CD8-positive, alpha-beta memory T cell (primary cell): ENCODE measurements at places on chromosomes 2 and 18. TPM values are rescaled to one million over a fixed set of nuclear protein-coding genes. Genes with fewer than 3 reads are reported as not detected.

The ITGA4 gene
- total RNA-seq, result 142 TPM

The GPR75 gene
- total RNA-seq, result 2.0 TPM

The TWIST2 gene
- total RNA-seq, result not detected

The PCARE gene
- not detected for total RNA-seq

The TUBB8B gene
- not detected for total RNA-seq

The LOXL3 gene
- 0.77 TPM for total RNA-seq

The RNPEPL1 gene
- 61.1 TPM for total RNA-seq

DNA sequence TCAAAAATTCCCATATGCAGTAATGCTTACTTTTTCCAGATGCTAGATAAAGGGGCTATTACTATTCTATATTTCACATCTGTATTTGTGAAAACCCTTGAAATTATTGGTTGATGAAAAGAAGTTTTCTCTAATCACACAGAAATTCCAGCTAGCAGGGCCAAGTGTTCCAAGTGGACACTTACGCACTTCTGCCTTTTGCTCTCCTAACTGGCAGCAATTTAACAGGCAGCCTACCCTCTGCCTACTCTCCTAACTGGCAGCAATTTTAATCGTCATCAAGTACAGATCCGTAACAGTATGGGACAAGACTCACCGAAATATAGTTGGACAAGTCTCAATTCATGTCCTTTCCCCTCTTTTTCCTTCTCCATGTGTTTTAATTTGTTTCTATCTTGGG, 12.0 kb downstream of the LRRC30 start:
- H3K4me1 ChIP-seq, result no peaks in the 10 kb centered on the region
- no peaks in the 10 kb centered on the region for H3K36me3 ChIP-seq
- DNase-seq, result no peak
- no peak overlapping the region for H3K4me3 ChIP-seq
- H3K27me3 ChIP-seq, result no peaks in the 10 kb centered on the region

- H3K4me1 ChIP-seq, result no peaks in the 10 kb centered on the region
- no peak overlapping the region for H3K4me3 ChIP-seq
- no peak overlapping the region for H3K27ac ChIP-seq
- H3K36me3 ChIP-seq, result no peaks in the 10 kb centered on the region
- DNase-seq, result no peak
These were observed 152.4 kb downstream of the LRRC30 start for GRCh38 chr18:7383002-7383980.

DNA sequence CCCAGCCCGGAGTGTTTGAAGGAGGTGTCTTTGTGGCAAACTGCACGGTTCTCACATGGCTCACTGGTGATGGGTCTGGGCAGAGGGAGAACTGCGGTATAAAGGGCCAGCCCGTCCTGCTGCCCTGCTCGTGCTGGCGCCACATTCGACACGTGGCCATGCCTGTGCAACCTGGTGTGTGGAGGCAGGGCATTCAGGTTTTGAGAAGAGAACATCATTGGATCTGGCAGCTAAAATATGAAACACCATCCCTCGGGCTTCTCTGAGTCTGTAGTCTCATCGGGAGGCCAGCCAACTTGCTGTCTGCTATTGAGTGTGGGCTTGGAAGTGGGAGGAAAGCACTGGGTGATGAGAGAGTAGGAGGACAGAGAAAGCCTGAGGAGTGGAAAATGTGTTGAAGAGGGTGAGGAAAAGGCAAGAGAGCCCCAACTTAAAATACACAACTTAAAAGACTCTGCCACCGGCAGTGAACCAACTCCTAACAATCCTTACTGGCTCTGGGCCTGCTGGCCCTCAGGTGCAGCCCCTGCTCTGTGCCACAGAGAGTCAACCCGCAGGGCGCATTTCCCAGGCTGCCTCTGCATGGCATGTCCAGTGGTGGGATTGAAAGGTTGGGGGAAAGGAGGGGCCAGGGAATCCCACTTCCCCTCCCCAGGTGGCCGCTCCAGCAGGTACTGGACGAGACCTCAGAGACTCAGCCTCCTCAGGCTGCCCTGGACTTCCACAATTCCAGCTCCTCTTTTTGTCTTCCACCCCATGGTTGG, 112.7 kb upstream of the DLX2 start:
- H3K36me3 ChIP-seq, result no peaks in the 10 kb centered on the region
- no peak overlapping the region for H3K27ac ChIP-seq
- H3K27me3 ChIP-seq, result no peaks in the 10 kb centered on the region
- H3K4me1 ChIP-seq, result peaks cover 15% of the 10 kb centered on the region
- DNase-seq, result no peak
- H3K4me3 ChIP-seq, result no peak overlapping the region

DNA sequence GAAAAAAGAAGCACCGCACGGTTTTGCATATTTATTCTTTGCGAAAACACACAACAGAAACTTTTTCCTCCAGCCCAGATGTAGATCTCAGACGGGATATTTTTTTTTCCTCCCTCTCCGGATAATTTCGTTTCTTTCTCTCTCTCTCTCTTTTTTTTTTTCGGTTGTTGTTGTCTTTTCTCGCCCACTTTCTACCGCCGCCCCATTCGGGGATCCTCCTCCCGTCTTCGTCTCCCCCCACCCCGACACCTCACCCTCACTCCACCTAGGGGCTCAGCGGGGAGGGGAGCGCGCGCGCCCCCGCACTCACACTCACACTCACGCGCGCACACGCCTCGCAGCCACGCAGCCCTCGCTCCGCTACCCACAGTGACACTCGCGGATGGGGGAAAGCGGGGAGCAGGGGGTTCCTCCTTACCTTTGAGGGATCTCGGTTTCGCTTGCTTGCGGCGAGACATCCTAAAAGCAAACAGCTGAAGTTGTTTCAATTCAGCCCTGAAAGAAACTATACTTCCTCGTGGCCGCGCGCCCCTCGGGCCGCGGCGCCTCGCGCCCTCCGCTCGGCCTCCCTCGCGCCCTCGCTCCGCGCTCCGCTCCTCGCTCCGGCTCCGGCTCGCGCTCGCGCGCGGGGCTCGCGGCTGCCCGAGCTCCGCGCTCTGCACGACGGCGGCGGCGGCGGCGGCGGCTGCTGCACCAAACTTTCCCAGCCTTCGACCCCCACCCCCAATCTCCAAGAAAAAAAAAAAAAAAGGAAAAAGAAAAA, 1.3 kb downstream of the ZNF521 start:
- no peak overlapping the region for H3K27ac ChIP-seq
- H3K4me1 ChIP-seq, result peaks cover 10% of the 10 kb centered on the region
- peak overlapping the region; percentile 35 for H3K4me3 ChIP-seq
- no peaks in the 10 kb centered on the region for H3K36me3 ChIP-seq
- H3K27me3 ChIP-seq, result peaks cover 20% of the 10 kb centered on the region

GRCh38 chr2:197200051-197200761, 110.4 kb downstream of the ANKRD44 start:
- peaks cover 93% of the 10 kb centered on the region for H3K4me1 ChIP-seq
- no peak for DNase-seq
- peak overlapping the region; percentile 41 for H3K27ac ChIP-seq
- peak overlapping the region; percentile 35 for H3K4me3 ChIP-seq
- H3K36me3 ChIP-seq, result no peaks in the 10 kb centered on the region

- H3K36me3 ChIP-seq, result no peaks in the 10 kb centered on the region
- no peak for DNase-seq
- H3K4me3 ChIP-seq, result no peak overlapping the region
- no peaks in the 10 kb centered on the region for H3K4me1 ChIP-seq
- no peaks in the 10 kb centered on the region for H3K27me3 ChIP-seq
- H3K27ac ChIP-seq, result no peak overlapping the region
These were observed 158.0 kb upstream of the RAB6C start for GRCh38 chr2:129821445-129821844.

DNA sequence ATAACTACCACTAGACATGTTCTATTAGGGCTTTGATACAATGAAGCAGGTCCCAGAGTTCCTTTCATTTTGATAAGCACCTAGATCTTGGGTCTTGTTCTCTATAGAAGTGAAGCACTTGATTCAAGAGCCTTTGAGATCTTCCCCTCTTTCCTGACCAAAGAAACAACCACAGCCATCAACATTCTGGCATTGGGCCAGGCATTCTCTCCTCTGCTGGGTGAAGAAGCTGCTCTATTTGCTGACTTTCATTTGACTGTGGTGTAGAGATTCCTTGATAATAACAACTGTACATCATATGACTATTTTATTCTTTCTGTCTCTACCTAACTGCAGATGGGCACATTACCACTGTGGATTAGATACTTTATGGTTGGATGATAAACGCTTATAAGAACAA, 96.6 kb upstream of the LYPD1 start:
- no peaks in the 10 kb centered on the region for H3K4me1 ChIP-seq
- no peaks in the 10 kb centered on the region for H3K27me3 ChIP-seq
- DNase-seq, result no peak

GRCh38 chr2:52613064-52613463, 1154.5 kb upstream of the CHAC2 start:
- H3K4me1 ChIP-seq, result no peaks in the 10 kb centered on the region
- no peak overlapping the region for H3K27ac ChIP-seq
- H3K36me3 ChIP-seq, result no peaks in the 10 kb centered on the region
- H3K4me3 ChIP-seq, result no peak overlapping the region

DNA sequence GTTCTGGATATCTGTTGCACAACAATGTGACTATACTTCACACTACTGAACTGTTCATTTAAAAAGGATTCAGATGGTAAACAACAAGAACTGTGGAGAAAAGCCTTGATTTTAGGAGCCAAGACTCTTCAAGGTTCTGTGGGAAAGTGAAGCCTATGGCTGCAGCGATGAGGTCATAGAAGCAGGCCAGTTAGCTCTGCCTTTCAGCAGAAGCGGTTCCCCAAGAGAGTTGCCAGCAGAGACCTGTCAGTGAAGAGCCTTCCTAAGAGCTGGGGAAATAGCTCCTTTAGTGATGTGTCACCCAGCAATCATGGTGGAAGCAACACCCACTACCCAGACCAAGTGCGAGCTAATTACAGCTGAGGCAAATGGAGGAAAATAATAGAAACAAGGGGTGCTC, 346.5 kb upstream of the ETAA1 start:
- DNase-seq, result no peak
- no peak overlapping the region for H3K27ac ChIP-seq
- H3K36me3 ChIP-seq, result no peaks in the 10 kb centered on the region
- no peaks in the 10 kb centered on the region for H3K27me3 ChIP-seq
- H3K4me1 ChIP-seq, result no peaks in the 10 kb centered on the region

- H3K27ac ChIP-seq, result no peak overlapping the region
- no peaks in the 10 kb centered on the region for H3K36me3 ChIP-seq
- DNase-seq, result no peak
These were observed 96.4 kb downstream of the EN1 start for GRCh38 chr2:118750959-118751565.

GRCh38 chr2:169715379-169716237, 18.0 kb upstream of the KLHL23 start:
- no peak for DNase-seq
- no peak overlapping the region for H3K27ac ChIP-seq
- H3K4me1 ChIP-seq, result no peaks in the 10 kb centered on the region
- no peak overlapping the region for H3K4me3 ChIP-seq
- no peaks in the 10 kb centered on the region for H3K36me3 ChIP-seq

- no peak for DNase-seq
- no peaks in the 10 kb centered on the region for H3K27me3 ChIP-seq
- H3K27ac ChIP-seq, result no peak overlapping the region
These were observed 245.5 kb upstream of the KCNJ3 start for GRCh38 chr2:154452906-154453493.

DNA sequence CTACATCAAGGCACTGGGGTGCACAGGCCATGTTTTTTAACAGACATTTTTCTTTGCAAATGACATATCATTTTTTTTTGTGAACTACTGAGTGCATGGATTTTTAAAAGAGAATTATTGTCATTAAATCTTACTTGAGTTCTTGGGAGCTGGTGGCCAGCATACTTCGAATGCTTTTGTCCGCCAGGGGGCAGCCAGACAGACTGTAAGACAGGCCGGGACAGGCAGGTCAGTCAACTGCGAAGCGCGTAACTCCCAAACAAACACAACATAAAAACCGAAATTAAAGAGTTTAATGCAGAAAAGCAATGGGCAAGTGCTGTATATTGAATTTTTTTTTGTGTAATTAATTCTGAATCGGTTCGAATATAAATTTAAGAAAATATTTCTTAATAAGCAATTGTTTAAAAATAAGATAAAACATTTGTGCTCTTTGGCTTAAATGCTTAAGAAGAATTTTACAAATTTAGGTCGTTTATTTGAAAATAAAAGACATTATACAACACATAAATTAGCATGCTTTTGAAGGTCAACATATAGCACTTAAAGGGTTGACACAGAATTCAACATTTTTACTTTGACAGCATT, 142.2 kb upstream of the PXDN start:
- no peak for DNase-seq
- H3K4me3 ChIP-seq, result no peak overlapping the region
- H3K27me3 ChIP-seq, result no peaks in the 10 kb centered on the region

- no peak overlapping the region for H3K4me3 ChIP-seq
- no peak for DNase-seq
- H3K36me3 ChIP-seq, result no peaks in the 10 kb centered on the region
- no peaks in the 10 kb centered on the region for H3K27me3 ChIP-seq
- H3K4me1 ChIP-seq, result no peaks in the 10 kb centered on the region
- no peak overlapping the region for H3K27ac ChIP-seq
These were observed 164.9 kb downstream of the RDH14 start for GRCh38 chr2:18395555-18395954.

DNA sequence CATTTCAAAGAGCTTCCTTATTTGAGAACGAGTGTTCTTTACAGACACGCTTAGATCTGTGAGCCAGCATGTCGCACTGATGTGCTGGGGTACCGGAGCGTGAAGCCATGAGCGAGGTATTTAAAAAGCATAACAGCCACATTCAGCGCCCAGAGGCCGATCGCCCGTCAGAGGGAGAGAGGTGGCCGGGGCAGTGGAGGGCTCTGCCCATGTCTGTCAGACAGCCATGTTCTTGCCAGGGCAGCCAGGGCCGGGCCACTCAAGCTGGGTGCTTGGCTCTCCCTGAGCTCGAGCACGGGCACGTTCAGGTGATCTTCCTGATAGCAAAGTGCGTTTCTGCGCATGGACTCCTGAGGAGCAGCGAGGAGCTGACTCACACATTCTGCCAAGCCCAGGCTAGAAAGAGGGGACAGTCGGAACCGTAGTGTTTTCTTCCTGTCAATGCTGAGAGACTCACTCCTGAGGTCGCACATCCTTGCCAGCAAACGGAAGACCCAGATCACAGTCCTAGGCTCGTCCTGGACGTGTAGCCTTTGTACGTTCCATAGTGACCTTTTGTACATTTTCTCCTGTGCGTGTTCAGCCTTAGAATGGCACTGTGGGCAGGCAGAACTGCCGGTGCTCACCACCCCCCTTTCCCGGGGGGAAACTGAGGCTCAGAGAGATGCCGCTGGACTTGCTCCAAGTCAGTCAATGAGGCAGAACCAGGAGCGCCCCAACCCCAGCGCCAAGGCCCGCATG, 100.7 kb downstream of the NFATC1 start:
- peaks cover 8% of the 10 kb centered on the region for H3K4me1 ChIP-seq
- no peak overlapping the region for H3K27ac ChIP-seq
- DNase-seq, result no peak
- no peaks in the 10 kb centered on the region for H3K27me3 ChIP-seq
- peaks cover 6% of the 10 kb centered on the region for H3K36me3 ChIP-seq

- H3K4me1 ChIP-seq, result no peaks in the 10 kb centered on the region
- no peaks in the 10 kb centered on the region for H3K27me3 ChIP-seq
- H3K27ac ChIP-seq, result no peak overlapping the region
- no peak overlapping the region for H3K4me3 ChIP-seq
- DNase-seq, result no peak
These were observed 150.7 kb downstream of the GBX2 start for GRCh38 chr2:236017446-236017845.
